Cerebellum (tissue), 4 donors: ENCODE measurements at places on chromosomes 5 and 9.
A peak's percentile ranks its signal among the peaks of the same experiment; 100 is the strongest.

DNA sequence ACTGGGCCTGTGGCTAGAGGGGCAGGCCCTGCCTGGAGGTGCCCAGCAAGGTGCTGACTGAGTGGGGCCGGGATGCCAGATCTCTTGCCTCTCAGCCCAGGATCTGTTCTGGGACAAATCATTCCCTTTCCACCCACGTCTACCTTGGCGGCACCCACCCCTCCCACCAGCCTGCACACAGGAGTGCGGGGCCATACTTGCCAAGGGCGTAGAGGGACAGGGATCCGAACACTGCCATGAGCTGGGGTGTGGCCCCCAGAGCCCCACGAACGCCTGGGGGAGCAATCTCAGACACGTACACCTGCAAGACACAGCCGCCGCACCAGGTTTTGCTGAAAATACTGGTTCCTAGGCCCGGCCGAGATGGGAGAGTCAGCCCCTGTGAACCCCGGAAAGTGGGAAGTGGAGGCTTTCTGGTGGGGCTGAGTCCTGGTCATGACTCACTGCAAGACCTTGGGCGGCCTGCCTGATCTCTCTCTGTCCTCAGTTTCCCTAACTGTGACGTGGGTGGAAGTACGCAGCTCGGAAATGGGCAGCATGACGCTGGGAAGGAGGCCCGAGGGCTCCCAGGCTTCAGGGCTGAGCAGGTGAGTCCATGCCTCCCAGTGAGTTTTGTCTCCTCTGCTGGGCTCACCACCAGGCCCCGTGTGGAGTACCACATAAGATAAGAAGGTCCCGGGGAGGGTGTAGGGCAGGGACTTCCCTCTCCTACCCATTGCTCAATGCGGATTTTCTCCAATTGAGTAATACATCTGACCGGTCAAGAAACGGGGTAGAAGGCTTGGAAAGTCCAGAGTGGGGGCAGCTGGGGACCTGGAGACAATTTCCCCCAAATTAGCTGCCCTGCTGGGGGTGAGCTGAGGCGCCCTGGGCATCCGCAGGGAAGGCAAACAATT is 2.6 kb downstream of the SLC2A6 start:
- DNase-seq: no peak

GRCh38 chr5:83306572-83307241 is 164.8 kb upstream of the VCAN start:
- DNase-seq: no peak

GRCh38 chr9:26012797-26013196 is 334.6 kb upstream of the TUSC1 start:
- DNase-seq: no peak

DNA sequence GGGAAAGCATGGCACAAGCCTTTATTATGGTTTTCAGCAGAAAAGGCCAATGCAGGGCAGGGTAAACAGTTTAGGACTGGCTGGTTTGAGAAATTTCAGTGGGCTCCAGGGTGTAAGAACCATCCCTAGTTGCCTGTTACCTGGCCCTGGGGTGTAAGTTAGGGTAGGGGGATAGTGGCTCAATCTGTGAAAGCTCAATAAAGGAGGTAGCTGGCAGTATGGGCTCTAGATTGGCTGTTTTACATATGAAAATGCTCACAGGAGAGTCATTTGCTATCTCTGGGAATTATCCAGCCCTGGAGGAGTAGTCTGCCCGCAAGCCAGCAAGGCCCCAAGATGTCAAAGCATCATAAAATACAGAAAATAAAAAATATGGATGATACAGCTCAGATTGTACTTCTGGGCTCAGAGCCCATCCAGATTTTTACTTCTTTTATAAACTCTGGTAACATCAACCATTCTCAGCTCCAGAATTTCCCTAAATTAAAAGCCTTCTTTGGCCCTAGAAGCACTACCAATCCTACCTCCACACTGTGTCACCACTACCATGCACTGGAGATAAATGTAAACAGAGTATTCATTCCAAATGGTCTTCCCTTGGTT is 31.1 kb downstream of the SSBP2 start:
- DNase-seq: no peak

DNA sequence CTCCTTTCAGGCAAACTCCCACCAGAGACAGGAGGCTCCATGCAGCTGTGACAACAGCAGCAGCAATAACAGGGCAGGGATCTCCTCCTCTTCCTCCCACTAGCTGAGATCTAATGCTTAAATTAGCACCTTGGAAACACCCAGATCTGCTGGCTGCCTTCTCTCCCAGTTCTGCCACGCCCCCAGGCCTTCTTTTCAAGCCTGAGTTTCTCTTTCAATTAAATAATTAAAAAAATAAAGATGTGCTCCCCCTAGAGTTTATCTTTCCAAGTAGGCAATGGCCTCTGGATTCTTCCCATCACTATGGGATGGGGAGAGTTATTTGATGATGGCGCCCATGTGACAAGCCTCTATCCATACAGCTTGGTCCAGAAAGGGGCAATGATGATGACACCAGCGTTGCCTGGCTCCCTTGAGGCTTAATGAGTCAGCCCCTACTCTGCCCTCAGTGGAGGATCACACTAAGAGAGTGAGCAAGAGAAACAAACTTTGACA is 3.8 kb downstream of the FAM219A start:
- DNase-seq: no peak

GRCh38 chr5:177098120-177098469 is 11.4 kb downstream of the FGFR4 start:
- no peak for DNase-seq

DNA sequence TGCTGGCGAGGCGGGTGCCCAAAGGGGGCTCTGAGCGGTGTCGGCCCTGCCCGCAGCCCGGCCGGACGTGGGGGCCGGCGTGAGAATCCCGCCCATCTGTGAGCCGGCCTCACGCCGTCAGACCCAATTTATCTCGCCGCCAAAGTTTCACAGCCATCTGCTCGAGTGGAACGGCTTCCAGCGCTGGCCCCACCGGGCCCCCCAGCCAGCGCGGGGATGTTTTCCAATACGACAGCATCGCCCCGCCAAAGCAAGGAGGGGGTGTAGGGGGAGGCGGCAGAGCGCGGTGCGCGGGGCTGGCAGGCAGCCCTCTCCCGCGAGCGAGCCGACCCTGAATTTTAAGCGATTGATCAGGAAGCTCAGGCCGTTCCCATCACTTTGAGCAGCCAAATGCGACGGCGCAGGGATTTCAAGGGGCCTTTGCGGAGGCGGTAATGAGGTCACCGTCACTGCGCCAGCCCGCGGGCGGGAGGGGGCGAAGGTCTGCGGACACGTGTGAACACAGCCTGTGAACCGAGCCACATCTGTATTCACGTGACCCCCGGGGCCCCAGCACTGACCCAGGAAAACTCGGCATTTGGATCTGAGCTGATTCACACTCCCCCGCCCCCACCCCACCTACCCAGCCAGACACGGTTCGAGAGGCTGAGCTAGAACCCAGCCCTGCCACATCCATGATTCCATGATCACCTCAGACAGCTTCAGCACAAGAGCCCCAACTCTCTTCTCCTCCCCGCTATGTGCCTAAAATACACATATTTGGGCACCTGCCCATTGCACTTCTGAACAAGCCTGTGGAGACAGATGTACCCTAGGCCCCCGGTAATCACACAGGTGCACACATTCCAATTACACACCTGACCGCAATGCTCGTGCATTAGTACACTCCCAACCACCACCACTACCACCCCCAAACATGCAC is 47.8 kb upstream of the PSD2 start:
- DNase-seq: peak; percentile 73

GRCh38 chr9:70390933-70391341 is 23.5 kb downstream of the KLF9 start:
- no peak for DNase-seq

- DNase-seq: no peak
Measured at GRCh38 chr5:16625096-16625495, 8.3 kb upstream of the RETREG1 start.

GRCh38 chr9:22446950-22447617 is 460 bp downstream of the DMRTA1 start:
- DNase-seq: peak; percentile 4

DNA sequence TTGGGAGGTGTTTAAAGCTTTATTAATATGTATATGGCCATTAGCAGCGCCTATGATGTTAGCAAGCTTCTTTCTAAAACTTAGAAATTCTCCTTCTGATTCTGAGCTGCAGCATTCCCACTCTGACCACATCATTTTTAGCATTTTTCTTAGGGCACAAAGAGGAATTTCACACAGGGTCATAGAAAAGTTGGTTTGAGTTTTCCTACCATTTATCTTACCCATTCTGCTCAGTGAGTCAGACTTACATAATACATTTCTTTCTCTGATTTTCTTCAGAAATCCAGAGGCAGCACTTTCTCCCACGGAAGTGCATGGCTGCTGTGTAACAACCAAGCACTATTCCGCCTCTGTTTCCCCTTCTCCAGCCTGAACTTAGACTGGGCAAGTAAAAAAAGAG is 246.6 kb downstream of the ARL15 start:
- DNase-seq: no peak

DNA sequence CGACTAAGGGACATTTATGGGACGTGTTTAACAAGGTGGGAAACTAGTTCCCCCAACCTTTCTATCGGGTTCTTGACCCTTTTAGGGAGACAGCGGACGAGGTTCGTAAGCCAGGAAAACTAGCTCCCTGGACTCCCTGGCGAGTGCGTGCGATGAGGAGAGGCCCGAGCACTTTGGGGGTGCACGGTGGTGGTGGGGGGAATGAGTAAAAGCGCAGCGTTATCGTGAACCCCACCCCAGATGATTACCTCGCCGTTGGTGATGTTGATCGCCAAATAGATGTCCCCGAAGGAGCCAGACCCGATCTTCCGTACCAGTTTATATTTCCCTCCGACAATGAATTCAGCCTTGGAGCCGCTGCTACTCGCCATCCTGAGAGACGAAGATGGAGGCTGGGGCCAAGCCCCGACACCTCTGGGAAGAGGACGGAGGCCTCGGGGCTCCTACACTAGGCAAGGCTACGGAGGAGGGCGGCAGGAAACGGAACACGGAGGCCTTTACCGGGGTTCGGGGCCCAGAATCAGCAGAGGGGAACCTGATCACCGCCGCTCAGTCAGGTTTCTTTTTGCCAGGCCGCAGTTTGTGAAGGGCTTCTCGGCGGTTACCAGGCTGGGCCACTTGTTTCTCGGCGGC is 529 bp downstream of the CSNK1A1 start:
- DNase-seq: no peak

DNA sequence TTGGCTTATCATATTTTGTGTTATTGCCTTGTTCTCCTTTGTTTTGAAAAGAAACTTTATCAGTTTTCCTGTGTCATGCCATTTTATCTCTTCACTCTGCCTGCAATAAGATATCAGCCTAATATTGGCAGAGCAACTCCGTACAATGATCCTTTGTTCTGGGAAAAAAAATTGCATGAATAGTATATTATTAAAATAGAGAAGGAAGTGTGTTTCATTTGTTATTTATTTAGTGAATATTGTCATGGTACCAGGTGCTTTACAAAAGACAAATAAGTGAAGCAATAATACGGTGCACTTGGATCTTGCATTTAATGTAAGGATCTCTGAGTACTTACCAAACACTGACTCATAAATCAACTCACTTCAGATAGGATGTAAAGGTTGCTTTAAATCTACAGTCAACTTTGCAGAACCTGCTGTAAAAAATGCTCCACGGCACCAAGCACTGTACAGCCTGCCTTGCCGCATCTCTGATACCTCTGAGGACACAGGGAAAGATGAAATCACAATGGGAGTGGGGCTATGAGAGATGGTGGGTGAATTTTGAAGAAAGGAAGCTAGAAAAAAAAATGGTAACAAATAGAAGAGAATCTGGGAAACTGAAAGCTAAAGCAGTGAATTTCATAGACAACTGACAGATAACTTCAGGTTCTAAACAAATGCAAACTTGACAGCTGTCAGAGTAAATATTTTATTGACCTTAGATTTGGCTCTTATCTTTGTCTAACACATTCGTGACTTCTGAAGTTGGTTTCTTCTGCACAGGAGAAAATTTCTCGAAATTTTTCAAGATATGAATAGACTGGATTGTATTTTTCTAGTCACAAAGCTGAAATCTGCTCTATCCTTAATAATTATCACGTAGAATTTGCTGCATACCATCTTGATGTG is 232.1 kb downstream of the ENC1 start:
- DNase-seq: no peak

DNA sequence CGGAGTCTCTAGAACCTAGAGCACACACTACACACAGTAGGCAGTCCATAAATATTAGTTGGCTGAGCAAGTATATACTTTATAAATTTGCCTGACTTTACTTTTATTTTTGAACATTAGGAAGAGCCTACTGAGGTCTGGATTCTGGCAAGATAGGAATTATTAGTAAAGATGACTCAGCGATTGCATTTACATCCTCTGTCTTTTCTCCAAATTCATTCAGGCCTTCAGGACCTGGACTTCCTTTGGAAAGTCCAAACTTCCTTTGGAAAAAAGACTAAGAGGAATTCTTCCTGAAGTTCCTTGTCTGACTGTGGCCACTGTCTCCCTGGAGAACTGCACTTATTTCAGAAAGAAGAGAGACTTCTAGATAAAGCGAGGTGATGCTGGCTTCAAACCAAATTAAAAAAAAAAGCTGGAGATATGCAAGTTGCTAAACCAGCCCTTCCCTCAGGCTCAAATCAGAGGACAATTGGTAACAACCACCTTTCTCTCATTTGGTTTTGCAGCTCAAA is 251.3 kb downstream of the GAS1 start:
- no peak for DNase-seq

GRCh38 chr5:73393611-73394489 is 54.7 kb downstream of the FOXD1 start:
- DNase-seq: no peak

GRCh38 chr5:40578501-40579451 is 100.9 kb upstream of the PTGER4 start:
- DNase-seq: no peak

DNA sequence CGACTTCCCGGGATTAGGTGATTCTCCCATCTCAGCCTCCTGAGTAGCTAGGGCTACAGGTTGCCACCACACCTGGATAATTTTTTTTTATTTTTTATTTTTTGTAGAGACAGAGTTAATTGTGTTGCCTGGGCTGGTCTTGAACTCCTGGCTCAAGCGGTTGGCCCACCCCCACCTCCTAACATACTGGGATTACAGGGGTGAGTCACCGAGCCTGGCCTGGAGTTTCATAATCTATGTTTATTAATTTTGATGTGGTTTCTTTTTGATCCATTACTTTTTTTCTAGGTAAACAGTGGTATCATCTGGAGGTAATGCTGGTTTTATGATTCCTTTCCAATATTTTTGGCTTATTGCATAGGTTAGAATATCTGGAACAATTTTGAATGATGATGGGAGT is 54.2 kb downstream of the KIAA1958 start:
- no peak for DNase-seq

- DNase-seq: no peak
Measured at GRCh38 chr5:10581867-10582511, 18.1 kb downstream of the ANKRD33B start.

DNA sequence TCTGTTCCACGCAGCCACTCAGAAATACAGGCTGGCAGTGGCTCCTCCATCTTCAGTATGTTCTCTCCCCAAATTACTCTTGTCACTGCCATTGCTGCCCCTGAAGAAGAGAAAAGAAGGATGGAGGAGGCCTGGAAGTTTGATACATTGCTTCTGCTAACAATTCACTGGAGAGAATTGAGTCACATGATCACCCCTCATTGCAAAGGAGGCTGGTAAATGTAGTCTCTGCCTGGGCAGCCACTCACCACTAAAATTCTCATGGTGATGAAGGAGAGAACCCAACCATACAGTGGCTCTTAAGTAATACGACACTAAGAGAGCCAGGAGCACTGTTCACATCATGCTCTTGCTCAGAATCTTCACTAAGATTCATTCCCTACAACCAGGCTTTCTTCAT is 112.0 kb downstream of the DOCK8 start:
- DNase-seq: no peak
